ENCODE measurements at places on chromosomes 11 and 22. TPM values are rescaled to one million over a fixed set of nuclear protein-coding genes. Genes with fewer than 3 reads are reported as not detected.

DNA sequence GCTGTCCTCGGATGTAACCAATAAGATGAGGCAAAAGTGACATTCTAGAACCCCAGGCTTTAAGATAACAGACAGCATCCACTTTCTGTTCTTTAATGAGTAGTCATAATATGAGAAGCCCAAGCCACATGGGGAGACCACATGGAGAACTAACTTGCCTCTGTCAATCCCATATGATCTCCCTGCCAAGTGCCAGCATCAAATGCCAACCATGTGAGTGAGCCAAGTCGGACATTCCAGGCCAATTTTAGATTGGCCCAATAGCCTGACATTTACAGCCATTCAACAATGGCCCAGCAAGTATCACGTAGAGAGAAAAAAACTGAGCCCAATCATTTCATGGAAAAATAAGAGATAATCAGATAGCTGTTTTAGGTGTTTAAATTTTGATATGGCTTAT, 2048.3 kb upstream of the RAG2 start:
- DNase-seq: peak; percentile 7

DNA sequence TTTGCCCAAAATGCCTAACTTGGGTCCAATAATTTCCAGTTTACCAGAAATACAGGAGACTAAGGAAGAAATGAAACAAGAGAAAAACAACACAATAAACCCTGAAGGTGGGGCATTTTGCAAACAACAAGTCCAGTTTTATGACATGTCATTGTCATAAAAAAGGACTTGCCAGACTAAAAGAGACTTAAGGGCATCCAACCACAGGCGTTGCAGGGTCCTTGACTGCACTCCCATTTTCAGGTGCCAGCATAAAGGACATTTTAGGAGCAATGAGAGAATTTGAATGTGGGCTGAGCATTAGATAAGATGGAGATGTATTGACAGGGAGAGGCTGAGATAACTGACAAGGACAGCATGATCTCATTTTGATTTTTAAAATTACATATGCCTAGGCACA, 28.1 kb upstream of the DAGLA start:
- no peak for DNase-seq

- DNase-seq: no peak
Observed at GRCh38 chr22:36755316-36755715, 20.6 kb downstream of the IFT27 start.

- DNase-seq: no peak
Observed at GRCh38 chr11:109264128-109264527, 157.9 kb upstream of the C11orf87 start.

GRCh38 chr11:36436589-36436988, 73.5 kb downstream of the TRAF6 start:
- no peak for DNase-seq

GRCh38 chr22:30326255-30326705, 461 bp downstream of the TBC1D10A start:
- DNase-seq: no peak

- DNase-seq: no peak
Observed at GRCh38 chr11:1152316-1153104, 5.2 kb upstream of the MUC5AC start.

DNA sequence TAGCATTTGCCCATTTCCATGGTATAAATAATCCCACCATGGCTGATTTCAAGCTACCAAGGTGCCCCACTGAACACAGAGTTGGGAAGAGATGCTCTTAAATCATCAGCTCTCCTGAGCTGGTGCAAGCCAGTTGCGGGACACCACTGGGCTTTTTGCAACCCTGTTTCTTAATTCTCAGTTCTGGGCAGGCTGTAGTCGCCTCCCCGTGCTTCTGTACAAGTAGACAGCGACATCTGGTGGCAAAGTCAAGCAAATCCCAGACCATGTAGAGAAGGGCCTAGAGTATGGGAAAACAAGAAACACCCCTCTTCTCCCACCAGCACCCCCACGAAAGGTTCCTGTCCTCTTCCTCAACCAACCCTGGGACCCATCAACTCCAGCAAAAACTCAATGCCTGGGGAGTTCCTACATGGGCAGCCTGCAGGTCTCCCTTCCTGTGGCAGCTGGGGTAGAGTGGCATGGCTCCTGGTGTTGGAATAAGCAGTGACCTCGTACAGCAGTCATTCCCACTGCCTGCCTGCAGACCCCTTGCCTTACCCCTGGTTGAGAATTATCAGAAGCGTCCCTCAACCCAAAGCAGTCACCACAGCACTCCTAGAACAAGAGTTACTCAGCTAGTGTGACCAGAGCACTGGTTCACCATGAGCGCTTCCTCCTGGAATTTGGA, 68.4 kb downstream of the IGLL5 start:
- DNase-seq: peak; percentile 80

DNA sequence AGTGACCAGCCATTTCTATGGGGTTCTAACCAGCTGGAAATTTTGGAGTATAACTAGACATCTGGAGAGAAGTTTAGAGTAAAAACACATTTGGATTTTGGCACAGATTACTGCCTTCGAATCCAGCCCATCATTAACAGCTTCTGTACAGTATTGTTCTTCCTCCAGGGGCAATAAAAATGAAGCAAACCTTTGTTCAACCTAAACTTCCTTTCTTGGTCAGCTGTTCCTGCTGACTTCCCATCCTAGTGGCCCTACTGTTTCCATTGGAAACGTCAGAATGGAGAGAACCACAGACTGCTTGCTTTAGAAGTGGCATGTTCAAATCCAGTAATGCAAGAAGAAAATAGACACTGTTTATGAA, 203.7 kb upstream of the MTMR2 start:
- DNase-seq: peak; percentile 90

GRCh38 chr11:119152043-119152442, 3.2 kb downstream of the ABCG4 start:
- no peak for DNase-seq

- peak; percentile 35 for DNase-seq
Observed at GRCh38 chr11:56783448-56784041, 35.0 kb upstream of the OR9G4 start.

GRCh38 chr22:46407748-46408147, 72.2 kb downstream of the TRMU start:
- no peak for DNase-seq

DNA sequence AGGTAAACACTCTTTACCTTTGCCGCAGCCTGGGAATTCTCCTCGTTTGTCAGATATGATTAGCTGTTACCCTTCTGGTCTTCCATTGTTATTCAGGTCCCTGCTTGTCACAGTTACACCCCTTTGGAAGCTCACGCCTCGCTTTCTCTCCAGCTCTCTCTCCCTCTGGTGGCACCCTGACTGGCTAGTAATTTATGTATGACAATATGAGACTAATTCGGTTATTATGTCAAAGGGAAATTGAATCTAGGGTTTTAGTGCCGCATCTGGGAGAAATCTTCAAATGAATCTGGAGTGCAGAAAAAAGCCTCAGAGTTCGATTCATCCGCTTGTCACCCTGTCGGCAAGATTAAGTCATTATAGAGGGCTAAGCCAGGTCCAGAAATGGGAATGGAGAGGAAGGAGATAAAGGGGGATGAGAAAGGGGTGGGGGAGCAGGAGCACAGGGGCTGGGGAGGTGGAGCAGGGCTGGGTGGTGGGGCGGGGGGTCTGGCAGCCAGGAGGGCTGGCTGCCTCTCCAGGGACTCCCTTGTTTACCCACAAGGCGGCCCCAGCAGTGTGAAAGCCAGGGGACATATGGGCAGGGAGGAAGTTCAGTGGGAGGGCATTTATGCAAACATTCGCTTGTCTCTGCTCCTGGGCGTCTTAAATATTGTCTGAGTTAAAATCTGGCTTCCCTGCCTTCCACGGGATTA, 179.0 kb upstream of the NECTIN1 start:
- DNase-seq: peak; percentile 11

DNA sequence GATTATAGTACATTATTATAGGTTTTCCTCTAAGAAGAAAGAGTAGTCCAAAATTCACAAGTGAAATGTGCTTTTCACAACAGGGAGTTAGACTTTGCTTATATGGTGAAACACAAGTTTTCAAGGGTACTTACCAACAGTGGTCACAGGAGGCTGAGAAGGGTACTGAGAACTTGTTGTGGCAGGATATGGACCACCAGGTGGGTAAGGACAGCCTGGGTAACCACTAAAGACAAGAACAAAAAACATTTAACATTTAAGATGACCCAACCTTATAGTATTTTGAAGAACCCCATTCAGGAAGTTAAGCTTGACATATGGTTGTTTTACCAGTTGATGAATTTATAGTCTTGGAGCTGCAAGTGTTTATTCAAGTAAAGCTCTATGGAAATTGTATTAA, 24.4 kb downstream of the TSG101 start:
- no peak for DNase-seq

GRCh38 chr11:60130496-60130895, 42.0 kb downstream of the MS4A2 start:
- DNase-seq: no peak

DNA sequence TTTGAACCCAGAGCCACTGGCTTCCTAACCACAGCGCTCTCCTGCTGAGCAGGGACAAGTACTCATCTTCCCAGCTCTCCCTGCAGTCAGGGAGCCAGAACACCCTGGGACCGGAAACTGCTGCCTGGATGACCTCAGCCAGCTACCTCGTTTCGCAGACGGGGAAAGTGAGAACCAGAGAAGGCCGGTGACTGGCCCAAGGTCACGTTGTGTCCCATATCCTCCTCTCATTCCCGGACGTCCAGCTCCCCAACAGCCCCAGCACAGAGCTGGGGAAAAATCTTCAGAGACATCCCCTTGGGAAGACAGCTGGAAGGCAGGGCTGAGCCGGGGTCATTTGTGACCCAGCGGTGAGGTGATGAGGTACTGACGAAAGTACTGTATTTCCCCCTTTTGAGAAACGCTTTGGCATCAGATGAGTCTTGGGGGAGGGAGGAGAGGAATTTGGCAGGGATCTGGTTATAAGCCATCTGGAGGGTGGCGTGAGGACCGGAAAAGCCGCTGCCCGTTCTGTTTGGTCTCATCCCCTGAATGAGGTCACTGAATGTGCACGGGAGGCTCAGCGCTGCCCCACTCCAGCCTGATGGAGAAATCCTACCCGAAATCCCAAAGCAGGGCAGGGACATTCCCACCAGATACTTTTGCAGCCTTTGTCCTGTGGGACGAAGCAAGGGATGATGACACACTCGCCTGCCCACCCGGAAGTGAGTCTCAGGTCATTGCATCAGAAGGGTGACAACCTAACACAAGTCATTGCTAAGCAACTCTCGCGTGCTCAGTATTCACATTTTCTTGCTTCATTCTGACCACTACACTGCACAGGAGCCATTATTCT, 41.1 kb downstream of the LIF start:
- DNase-seq: peak; percentile 55

DNA sequence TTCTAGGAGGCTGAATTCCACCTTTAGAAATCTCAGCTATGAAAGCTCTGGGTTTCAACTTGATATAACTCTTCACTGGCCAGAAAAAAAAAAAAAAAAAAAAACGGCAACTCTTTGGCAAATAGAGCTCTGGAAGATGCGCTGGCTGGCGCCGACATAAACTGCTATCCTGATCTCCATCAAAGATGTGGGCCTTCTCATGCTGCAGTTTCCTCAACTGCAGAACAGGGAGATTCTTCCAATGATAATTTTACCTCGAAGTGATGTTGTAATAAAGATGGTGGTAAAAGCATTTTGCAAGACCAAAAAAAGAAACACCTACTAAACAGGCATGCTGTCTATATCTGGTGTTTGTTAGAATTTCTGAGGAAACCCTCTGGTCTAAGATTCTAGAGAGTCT, 20.3 kb downstream of the FLI1 start:
- DNase-seq: no peak

GRCh38 chr11:23509023-23509422, 648.7 kb upstream of the CCDC179 start:
- no peak for DNase-seq

- no peak for DNase-seq
Observed at GRCh38 chr11:106540001-106540400, 462.5 kb downstream of the AASDHPPT start.

DNA sequence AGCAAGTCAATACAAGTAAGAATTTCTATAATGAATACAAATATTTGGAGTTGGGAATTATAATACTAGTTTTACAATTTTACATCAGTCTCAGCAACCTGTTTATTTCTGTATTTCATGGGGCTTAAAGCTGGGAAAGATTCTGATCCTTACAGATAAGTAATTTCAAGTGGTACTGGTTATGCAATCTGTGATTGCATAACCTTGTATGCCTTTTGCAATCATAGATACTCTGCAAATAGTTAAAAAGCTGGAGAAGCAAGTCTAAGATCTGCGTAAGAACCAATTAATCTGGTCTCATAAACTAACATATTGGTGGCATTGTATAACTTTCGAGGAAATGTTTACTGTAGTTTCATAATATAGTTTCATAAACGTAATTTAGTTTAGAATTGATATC, 198.3 kb upstream of the PGR start:
- no peak for DNase-seq

- no peak for DNase-seq
Observed at GRCh38 chr11:61065955-61066638, 36.2 kb upstream of the CD5 start.

Gene OPCML
- polyA plus RNA-seq: 1.7 TPM

Gene LIF
- polyA plus RNA-seq: 1.3 TPM

Gene HEPHL1
- 0.05 TPM for polyA plus RNA-seq

Gene QSER1
- 17.6 TPM for polyA plus RNA-seq

Gene APOL5
- 1.1 TPM for polyA plus RNA-seq

Measured in muscle of back (tissue), 13 donors.